ENCODE measurements at places on chromosomes 16 and 17.

GRCh38 chr16:17461951-17462729 is 8.6 kb downstream of the XYLT1 start:
- DNase-seq, result no peak

DNA sequence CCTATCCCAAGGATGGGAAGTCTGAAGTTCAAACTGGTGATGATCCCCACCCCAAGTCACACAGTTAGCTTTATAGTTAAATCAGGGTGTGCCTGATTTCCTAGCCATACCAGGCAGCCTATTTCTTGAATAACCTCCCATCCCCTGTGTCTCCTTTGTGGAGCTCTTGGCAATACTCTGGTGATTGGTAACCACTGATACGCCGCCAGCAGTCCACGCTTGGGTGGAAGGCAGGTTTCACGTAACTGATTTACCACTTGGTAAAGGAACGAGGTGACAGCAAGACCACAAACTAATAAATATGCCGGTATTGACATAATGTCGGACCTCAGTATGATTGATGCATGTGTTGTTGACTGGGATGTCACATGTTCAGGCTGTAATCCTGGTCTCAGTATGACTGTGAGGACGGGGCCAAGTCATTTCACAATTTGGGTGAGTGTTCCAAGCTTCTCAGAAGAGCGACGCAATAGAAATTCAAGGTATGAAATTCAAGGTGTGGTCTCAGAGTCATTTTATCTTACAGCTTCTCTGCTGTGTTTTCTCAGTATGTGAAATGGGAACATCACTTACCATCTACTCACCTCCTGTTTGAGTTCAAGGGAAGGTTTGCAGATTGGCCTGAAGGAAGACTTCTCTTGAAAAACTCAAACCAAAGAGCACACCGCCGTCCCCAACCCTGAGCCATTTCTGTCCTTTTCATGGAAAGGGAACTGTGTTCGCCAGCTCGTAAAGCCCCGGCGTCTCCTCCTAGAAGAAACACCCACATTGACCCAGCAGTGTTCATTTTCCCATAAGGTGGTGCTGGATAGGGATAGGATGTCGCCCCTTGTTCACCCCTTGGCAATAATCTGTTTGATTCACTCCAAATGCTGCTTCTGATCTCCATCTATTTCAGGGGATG is 678.9 kb downstream of the WWOX start:
- no peak for DNase-seq

- no peak for DNase-seq
Observed at GRCh38 chr16:8062677-8063076, 527.6 kb downstream of the TMEM114 start.

- no peak for DNase-seq
Observed at GRCh38 chr16:47578573-47578972, 117.4 kb downstream of the PHKB start.

DNA sequence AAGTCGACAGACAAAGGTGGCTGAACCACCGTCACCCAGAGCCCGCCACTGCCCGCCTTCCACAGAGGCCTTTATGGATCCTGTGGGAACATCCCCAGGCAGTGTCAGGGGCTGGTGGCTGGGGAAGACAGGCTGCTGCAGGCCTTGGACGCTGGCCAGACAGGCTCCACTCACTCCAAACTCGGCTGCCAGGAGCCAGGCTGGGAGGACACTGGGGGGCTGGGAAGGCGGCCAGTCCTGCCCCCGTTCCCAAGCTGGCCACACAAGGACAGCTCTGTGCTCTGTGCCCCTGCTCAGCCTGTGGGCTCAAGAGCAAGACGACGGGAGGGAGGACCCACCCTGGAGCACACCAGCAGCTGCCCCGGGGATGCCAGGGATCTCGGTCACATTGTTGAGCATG is 7.6 kb upstream of the LCAT start:
- no peak for DNase-seq

- no peak for DNase-seq
Observed at GRCh38 chr16:77273-77806, 685 bp upstream of the MPG start.

DNA sequence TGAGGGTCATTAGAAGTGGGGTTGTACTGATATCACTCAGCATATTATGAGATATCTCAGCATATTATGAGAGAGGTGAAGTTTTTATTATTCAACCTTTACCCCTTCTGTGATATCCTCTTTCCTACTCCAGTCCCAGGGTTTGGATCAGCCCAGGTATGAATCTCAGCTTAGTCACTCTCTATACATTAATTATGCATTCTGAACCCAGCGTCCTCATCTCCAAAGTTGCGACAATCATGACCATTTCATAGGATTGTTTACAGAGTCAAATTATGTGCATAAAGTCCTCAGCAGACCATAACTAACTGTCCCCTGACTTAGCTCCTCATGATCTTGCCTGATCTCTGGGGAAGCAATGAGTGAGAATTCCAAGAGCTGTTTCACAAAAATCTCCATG is 20.5 kb upstream of the BLMH start:
- no peak for DNase-seq

- no peak for DNase-seq
Observed at GRCh38 chr17:48995304-48995973, 1.7 kb upstream of the IGF2BP1 start.

DNA sequence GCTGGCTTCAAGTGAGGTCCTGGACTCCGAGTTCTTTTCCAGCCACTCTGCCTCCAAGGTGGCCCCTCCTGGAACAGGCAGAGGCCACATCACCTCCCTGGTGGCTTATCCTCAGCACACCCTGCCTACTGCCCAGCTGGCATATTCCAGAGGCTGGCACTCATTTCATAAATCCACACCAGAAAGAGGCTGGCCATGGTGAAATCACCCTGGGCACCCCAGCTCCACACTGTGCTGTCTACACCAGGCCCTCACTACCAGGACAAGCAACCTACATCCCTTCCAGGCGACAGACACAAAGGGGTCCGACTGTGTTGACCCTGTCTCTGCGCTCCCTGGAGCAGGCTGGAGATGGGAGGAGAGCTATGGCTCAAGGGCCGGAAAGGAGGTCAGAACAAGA is 100.2 kb downstream of the C16orf78 start:
- DNase-seq, result no peak

DNA sequence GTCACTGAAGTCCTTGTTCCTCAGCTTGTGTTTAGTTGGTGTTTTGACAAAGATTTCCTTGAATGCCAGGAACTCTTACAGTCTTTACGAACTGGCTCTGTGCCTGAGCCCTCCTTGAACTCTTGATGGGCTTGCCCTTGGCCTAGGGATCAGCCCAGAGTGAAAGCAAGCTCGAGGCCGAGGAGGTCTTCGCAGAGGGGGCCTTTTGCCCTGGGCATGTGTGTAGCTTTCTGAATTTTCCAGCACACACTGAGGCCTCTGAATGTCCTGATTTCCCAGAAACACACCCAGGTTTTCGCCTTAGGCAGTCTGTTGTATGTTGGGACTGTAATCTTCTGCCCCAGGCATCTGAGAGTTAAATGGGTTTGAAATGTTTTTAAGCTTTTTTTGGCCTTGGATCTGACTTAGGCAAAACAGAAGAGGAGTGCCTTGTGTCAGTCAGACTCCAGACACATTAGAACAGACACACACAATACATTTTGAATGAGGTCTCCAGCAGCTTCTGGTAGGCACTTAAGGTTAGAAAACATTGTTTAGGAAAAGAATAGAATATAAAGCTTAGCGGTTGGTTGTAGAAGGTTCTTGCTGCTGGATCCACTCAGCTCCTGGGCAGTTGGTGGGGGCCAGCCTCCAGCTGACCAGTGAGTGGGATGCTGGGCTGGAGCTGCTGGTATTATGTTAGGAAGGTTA is 17.1 kb downstream of the FOXK2 start:
- DNase-seq, result no peak

- no peak for DNase-seq
Observed at GRCh38 chr16:31301708-31302400, 42.1 kb downstream of the ITGAM start.

- DNase-seq, result no peak
Observed at GRCh38 chr17:43823350-43824084, 9.4 kb downstream of the MPP3 start.

GRCh38 chr16:47046726-47047523 is 73.5 kb upstream of the DNAJA2 start:
- no peak for DNase-seq

DNA sequence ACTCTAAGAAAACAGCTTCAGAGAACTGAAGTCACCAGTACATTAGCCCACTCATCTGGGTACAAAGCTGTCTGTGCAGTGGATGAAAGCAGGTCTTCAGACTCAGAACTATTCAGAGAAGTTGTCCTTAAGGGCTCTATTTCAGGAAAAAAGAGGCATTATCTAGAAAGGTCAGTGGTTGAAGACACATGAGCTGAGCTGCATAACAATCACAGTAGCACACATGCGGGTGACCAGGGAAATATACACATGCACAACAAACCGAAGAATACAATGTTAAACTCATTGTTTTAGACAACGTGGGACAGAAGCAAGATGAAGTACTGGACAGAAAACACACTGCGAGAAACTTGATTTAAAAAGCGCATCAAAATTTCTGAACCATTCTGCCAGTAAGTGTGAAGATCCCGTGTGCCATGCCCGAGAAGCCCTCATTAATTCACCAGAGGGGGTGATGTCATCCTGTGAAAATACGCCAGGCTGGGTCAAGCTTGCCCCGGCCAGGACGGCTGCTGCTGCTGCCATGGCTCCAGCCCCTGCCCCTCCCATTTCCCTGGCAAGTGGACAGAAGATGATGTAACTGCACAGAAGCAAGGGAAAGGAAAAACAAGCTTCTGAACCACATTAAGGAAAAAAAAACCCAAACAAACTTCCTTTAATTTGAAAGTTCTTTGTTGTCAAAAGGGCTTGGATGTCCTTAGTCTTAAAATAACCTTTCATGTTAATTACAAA is 10.1 kb downstream of the DYNC1LI2 start:
- DNase-seq, result no peak

DNA sequence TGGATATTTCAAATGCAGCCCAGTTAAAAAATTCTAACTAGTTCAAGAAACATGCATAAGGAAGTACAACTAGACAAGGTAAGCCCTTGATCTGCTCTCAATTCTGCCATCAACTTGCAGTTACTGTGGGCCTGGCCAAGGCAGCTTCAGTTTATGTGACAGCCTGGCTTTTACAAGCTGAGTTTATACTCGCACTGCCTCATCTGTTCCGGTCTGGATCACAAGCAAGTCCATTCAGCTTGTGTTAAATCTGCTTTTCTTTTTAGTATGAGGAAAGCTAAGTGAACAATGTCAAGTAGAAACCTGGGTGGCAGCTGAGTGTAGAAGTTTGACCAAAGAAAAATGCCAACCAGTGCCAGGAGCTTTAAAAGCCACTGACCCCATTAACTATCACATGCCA is 76.6 kb upstream of the CORO6 start:
- DNase-seq, result no peak

DNA sequence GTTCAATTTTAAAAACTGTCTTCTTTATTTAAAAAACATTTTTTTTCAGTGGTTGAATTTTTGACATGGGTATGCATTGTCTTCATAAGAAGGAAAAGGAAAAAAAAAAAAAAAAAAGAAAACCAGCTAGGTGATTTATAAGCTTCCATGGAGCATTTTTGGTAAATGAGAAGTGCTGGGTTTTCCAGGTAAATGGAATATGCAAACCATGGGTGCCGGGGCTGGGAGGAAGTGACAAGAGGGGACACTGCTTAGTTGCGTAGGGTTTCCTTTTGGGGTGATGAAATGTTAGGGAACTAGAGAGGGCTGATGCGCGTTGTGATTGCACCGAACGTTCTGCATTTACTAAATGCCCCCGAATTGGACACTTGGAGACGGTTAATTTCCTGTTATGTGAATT is 217.4 kb upstream of the FOXF1 start:
- no peak for DNase-seq

DNA sequence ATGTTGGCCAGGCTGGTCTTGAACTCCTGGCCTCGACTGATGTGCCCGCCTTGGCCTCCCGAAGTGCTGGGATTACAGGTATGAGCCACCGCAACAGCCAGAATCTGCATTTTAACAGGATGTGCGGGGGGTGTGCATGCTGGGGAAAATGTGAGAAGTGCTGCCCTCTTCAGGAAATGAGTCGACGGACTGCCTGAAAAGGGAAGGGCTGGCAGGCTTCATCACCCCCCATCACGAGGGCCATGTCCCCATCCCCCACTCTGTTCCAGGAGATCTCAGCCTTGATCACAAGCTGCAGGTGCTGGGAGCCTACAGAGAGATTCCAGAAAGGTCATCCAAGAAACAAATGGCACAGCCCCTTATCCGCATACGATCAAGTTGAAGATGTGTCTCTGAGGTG is 195.3 kb upstream of the RPL38 start:
- no peak for DNase-seq

DNA sequence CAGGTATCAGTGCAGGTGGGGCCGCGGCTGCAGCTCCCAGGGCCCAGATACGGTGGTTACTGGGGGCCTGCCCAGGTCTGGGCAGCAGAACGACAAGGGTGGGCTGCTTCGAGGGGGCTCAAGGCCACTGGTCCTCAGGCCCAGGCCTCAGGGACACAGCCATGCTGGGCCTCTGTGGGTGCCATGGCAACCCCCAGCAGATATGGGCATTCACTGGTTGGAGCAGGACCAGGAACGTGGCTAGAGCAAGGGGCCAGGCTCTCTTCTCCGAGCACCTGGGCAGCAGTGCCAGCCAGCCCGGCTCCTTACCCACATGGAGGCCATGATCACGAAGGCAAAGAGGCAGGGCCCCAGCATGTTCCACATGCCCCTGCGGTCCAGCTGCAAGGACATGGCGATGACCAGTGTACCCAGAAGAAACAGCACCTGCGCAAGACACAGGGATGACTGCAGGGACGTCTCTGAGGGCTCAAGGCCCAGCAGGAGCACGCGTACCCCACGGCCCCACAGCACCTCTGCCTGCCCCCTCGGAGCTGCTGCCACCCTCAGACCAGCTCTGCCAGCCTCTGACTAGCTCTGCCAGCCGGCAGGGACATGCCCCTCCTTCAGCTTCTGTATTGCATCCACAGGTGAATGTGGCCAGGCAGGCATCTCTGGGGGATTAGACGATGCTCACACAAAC is 2.1 kb upstream of the MRPL28 start:
- DNase-seq, result no peak

- DNase-seq, result peak; percentile 37
Observed at GRCh38 chr16:180681-181564, 664 bp downstream of the HBQ1 start.

GRCh38 chr16:25614716-25615265 is 77.0 kb upstream of the HS3ST4 start:
- no peak for DNase-seq

DNA sequence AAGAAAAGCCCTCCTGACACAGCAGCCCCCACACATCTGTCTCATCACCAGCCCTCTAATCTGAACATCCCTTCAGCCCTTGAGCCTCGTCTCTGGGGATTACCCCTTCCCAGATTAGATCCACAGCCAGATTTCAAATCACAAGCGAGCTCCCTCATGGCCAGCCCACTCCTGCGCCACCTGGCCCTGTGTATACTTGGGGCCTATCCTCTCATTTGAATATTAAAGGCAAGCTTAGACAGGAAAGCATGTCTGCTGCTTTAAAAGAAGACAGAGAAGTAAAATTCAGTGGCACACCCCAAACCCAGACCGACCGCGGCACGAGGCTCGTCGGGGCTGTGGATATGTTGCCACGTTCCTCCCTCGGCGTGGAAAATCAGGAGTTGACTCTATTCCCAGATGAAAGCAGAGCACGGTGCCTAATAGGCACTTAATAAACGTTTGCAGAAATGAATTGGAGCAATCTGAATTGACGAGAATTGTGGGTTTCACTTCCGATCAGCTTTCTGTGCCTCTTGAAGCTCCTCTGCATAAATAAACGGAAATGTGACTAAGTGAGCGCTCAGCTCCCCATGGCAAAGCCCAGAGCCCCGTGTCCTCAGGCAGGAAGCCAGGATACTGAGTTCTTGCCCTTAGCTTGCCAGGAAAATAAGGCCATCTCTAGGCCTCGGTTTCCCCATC is 108.0 kb downstream of the CCDC182 start:
- no peak for DNase-seq

GRCh38 chr17:35588196-35588920 is 1.2 kb downstream of the AP2B1 start:
- DNase-seq, result no peak
